ENCODE measurements at places on chromosomes 13 and 19. TPM values are rescaled to one million over a fixed set of nuclear protein-coding genes. Genes with fewer than 3 reads are reported as not detected.

The ERCC2 gene
- total RNA-seq = 12.5 TPM

The KLK14 gene
- total RNA-seq = 0.28 TPM

The BCL3 gene
- total RNA-seq = 96.8 TPM

The ZNF446 gene
- total RNA-seq = 10.8 TPM

The ZNF320 gene
- not detected for total RNA-seq

The TTYH1 gene
- not detected for total RNA-seq

The NLRP4 gene
- total RNA-seq = not detected

The TNFSF11 gene
- total RNA-seq = not detected

The EDDM13 gene
- not detected for total RNA-seq

The NCLN gene
- total RNA-seq = 66.3 TPM

The SCGB2B2 gene
- total RNA-seq = not detected

The KLK15 gene
- not detected for total RNA-seq

The FGF14 gene
- not detected for total RNA-seq

The SIGLEC12 gene
- not detected for total RNA-seq

The ATXN8OS gene
- total RNA-seq = not detected

The ZMYM2 gene
- 8.3 TPM for total RNA-seq

The NTF4 gene
- total RNA-seq = 0.34 TPM

The PLEKHG2 gene
- 38.2 TPM for total RNA-seq

The ZNF253 gene
- not detected for total RNA-seq

The GNA15 gene
- total RNA-seq = not detected

The IFNL1 gene
- total RNA-seq = not detected

The GCDH gene
- 9.5 TPM for total RNA-seq

The ZNF541 gene
- total RNA-seq = not detected

The RHPN2 gene
- 58.1 TPM for total RNA-seq

The EXOC3L2 gene
- 0.88 TPM for total RNA-seq

The ZNF358 gene
- total RNA-seq = 20.6 TPM

The PEG3 gene
- not detected for total RNA-seq

The CEACAM21 gene
- not detected for total RNA-seq

The ZNF534 gene
- total RNA-seq = not detected

The KBTBD7 gene
- 2.2 TPM for total RNA-seq

The SPTBN4 gene
- 0.90 TPM for total RNA-seq

The ERICH4 gene
- not detected for total RNA-seq

The SAMD4B gene
- total RNA-seq = 108 TPM

The GPC6 gene
- total RNA-seq = 5.9 TPM

The AMER2 gene
- not detected for total RNA-seq

The LRRC63 gene
- total RNA-seq = not detected

The SLC46A3 gene
- total RNA-seq = 1.6 TPM

The B3GNT3 gene
- total RNA-seq = 4.0 TPM

The FUT1 gene
- 0.06 TPM for total RNA-seq

The PRR19 gene
- 5.0 TPM for total RNA-seq

The MCF2L gene
- total RNA-seq = 0.31 TPM

The GDF15 gene
- total RNA-seq = 66.7 TPM

The MARK4 gene
- 6.7 TPM for total RNA-seq

The PCDH17 gene
- 0.13 TPM for total RNA-seq

The RLN3 gene
- not detected for total RNA-seq

The ZNF28 gene
- total RNA-seq = 0.51 TPM

The SWSAP1 gene
- total RNA-seq = 2.2 TPM

The PGLYRP1 gene
- total RNA-seq = not detected

The NANOS3 gene
- 1.3 TPM for total RNA-seq

The UBE2S gene
- 485 TPM for total RNA-seq

The C19orf67 gene
- not detected for total RNA-seq

The HSPB6 gene
- 0.10 TPM for total RNA-seq

The BRD4 gene
- total RNA-seq = 30.5 TPM

The SSC5D gene
- total RNA-seq = 1.2 TPM

The APOC1 gene
- total RNA-seq = 131 TPM

The ZNF582 gene
- total RNA-seq = 1.2 TPM

The ADAMTSL5 gene
- 2.7 TPM for total RNA-seq

The NOVA2 gene
- total RNA-seq = 0.10 TPM
